ENCODE measurements at places on chromosomes 2 and 18.

- peak; percentile 8 for DNase-seq
These were observed 219.2 kb downstream of the ZNF516 start for GRCh38 chr18:76275727-76276313.

DNA sequence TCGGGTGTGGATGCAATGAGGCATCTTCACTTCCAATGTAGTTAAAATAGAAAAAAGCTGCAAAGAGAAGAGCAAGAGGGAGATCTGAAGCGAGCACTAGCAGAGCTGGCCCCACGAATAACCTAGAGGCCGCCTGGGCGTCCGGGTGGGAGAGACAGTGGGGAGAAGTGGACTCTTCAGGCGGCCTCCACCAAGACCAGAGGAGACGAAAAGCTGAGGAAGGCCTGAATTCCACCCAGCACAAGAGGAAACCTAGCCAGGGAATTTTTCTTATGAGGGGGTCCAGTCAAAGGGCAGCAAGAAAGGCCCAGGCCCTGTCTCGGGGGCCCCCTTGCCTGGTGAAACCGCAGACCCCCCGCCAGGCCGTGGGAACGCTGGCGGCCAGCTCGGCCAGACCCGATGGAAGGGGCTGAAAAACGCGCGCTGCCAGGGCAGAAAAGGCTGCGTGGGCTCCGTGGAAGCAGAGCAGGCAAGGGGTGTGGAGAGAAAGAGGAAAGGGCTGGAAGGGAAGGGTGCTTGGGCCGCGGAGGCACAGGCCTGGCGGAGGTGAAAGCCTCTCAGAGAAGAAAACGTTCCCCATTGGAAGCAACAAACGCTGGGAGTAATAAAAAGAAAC, 69.2 kb downstream of the KCTD1 start:
- DNase-seq = no peak

DNA sequence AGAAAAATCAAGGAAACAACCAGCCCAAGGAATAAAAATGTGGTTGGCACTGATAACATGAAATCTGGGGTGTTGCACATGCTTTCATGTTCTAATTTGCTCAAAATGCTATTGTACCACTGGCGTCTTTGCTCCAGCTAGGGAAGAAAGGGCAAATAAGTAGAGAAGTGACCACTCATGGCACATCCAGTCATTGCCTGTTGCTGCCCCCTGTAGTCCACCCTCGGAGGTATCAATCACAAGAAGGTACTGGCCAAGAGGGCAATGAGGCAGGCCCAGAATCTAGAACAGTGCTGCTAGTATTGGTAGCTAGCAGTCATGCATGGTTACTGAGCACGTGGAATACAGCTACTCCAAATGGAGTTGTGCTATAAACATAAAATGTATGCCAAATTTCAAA, 213.4 kb downstream of the CDCA7 start:
- peak; percentile 27 for DNase-seq

- no peak for DNase-seq
These were observed 14.1 kb upstream of the KLF11 start for GRCh38 chr2:10028988-10029874.

- DNase-seq = no peak
These were observed 155.7 kb downstream of the DTNB start for GRCh38 chr2:25517701-25518100.

DNA sequence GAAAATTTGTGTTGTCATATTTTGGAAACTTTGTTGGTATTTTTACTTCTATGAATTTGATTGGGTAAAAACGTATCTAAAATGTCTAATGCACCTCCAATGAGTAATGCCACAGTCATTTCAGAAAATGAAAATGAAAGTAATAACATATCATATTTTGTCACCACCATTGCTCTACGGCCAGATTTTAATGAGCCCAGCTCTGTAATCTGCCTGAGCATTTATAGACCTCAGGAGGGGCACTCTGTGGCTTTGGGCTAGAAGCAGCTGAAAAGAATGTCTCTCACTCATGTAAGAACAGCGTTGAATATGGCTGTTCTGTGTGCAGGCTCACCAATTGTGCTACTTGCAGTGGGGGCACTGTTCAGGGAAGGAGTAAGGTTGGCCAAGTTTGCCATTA, 32.7 kb upstream of the ABCA12 start:
- no peak for DNase-seq

GRCh38 chr2:231687133-231687852, 21.0 kb upstream of the PTMA start:
- no peak for DNase-seq

DNA sequence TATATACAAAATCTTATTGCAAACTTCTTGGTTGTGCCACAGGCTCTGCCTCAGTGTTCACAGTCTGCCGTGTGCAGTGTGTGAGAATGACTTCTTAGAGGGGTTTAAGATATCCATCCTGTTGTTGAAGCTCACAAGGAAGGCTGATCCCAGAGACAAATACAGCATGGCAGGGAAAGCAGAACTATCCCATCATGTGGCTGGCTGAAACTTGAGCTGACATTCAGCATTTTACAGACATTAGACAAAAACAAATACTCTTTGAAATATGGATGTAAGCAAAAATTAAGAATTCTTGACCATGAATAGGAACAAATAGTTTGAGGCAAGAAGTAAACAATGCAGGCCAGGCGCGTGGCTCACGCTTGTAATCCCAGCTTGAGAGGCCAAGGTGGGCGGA, 12.9 kb upstream of the PUM2 start:
- no peak for DNase-seq

- DNase-seq = no peak
These were observed 30.2 kb downstream of the ITSN2 start for GRCh38 chr2:24330161-24330560.

- no peak for DNase-seq
These were observed 68.1 kb upstream of the HAAO start for GRCh38 chr2:42860319-42861094.

GRCh38 chr18:79935925-79936324, 15.5 kb downstream of the SLC66A2 start:
- DNase-seq = no peak

GRCh38 chr18:25308381-25308780, 43.6 kb downstream of the ZNF521 start:
- no peak for DNase-seq

DNA sequence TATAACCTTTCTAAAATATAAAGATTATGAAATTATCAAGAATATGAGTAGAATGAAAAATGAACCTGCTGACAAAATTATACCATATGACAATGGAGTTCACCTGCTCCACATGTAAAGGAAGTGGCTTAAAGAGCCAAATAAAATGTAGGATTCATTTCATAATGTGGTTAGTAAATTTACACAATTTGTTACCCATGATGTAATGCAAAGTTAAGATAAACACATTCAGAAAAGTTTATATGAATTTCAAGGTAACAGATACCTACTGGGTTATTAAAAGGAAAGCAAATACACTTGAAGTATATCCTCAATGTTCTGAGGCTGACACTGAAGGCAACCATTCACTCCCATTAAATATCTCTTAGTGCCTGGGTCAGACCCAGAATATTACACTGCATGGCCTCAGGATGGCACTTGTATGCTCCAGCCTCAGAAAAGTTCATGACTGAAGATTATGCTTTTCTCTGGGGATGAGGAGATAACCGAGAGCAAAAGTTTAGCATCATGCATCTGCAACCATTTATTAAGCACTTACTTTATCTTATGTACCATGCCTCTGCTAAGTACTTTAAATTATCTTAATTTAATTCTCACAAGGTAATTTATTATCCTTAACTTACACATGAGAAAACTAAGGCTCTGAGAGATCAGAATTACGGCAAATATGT, 6.2 kb downstream of the STRN start:
- DNase-seq = no peak

GRCh38 chr2:159124441-159124911, 156.0 kb downstream of the TANC1 start:
- no peak for DNase-seq

DNA sequence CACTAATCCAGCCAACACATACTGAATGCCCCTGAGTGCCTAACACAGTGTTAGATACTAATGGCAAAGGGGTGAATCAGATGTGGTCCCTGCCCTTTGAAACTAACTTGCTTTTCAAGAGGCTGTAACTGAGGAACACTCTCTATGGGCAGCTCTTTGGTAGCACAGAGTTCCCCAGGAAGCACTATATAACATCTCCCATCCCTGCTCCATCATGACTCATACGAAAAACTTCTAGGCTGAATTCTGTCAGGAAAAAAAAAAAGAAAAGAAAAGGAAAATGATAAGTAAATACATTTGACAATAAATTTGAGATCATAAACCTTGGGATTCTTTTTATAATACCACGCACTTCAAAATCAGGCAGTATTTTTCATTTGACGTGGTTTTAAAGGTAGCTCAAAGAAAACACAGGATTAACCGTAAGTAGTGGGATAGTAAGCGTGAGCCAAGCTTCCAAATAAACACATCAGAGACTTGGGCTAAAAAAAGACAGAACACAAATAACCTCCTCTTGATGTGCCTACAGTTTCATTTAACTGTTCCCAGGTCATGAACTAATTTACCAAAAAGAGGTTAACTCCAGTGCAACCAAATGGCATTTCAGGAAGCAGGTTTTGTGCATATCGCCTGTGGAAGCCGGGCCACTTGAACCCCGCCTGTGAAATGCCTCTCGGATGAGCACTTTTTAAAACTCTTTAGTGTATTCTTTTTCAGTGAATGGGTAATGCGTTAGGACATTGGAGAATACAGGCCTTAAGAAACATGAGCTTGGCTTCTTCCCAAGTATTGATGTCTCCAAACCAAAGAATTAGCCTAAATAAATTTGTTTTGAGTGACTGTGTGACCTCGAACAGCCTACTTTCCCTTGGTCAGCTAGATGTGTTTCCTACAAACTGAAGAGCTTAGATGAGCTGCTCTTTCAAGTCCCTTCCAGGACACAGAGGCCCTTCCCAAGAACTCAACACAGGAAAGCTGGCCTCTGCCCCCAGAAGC, 42.0 kb downstream of the RDH14 start:
- no peak for DNase-seq

DNA sequence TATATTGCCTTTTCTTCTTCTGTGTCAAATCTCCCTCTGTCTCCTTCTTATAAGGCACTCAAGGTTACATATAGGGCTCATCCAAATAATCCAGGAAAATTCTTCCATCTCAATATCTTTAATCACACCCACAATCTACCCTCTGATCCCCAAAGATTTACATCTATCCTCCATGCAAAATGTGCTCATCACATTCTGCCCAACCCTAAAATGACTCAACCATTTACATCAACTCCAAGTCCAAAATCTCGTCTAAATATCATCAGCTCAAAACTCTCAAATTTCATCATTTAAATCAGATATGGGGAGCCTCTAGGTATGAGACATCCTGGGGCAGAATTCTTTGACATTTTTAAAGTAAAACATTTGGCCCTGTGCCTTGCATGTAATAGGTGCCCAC, 1349.8 kb downstream of the SUCLG1 start:
- no peak for DNase-seq

DNA sequence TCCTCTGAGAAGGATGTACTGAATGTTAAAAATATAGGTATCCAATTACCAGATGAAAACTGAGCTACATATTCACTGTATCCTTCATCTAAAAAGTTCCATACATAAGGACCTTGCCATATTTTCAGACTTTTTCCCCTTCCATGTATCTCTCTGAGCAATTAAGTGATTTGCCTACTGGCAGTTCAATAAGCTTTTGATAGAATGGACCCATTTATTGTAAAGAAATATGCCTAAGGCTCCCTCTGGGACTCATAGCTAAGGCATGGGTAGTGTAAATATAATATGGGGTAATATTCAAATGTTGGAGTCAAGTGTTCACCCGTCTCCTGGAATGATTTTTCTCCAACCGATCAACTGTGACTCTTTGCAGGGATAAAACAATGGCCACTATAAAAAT, 135.4 kb upstream of the FSHR start:
- no peak for DNase-seq

DNA sequence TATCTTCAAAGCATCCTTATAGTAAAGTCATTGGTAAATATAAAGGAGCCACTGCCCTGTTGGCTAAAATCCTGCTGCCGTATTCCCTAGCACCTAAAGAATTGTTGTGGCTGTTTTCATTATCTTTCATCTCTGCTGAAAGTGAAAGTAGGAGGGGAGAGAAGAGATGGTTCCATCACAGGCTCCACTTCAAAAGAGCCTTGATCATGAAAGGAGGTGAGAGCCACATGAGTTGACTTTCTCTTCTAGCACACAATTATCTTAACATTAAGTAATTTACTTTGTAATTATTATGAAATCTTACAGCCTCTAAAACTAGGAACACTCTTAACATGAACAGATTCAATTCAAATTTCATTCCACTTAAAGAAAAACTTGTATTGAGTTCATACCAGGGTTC, 1050.9 kb upstream of the LRRTM1 start:
- DNase-seq = no peak

GRCh38 chr18:629269-630150, 27.9 kb upstream of the TYMS start:
- DNase-seq = no peak

DNA sequence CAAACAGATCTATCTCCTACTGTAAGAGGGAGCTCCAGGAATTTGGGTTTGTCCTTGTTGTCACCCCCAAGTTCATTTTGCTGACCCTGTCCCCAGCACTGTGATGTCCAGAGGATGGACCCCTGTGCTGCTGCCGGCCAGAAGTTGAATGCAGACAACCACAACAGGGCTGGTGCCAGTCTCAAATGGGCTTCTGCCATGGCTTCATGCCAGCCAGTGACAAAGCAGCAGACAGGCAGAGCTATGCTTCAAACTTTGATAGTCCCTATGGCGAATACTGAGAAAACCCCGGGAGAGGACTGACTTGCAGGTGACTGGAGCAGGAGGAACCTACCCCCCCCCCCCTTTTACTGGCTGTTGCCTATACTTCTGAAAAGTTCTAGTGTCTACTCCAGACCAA, 3.2 kb downstream of the SMAD7 start:
- peak; percentile 31 for DNase-seq

- peak; percentile 50 for DNase-seq
These were observed 14.1 kb upstream of the ZSWIM2 start for GRCh38 chr2:186862869-186863709.

DNA sequence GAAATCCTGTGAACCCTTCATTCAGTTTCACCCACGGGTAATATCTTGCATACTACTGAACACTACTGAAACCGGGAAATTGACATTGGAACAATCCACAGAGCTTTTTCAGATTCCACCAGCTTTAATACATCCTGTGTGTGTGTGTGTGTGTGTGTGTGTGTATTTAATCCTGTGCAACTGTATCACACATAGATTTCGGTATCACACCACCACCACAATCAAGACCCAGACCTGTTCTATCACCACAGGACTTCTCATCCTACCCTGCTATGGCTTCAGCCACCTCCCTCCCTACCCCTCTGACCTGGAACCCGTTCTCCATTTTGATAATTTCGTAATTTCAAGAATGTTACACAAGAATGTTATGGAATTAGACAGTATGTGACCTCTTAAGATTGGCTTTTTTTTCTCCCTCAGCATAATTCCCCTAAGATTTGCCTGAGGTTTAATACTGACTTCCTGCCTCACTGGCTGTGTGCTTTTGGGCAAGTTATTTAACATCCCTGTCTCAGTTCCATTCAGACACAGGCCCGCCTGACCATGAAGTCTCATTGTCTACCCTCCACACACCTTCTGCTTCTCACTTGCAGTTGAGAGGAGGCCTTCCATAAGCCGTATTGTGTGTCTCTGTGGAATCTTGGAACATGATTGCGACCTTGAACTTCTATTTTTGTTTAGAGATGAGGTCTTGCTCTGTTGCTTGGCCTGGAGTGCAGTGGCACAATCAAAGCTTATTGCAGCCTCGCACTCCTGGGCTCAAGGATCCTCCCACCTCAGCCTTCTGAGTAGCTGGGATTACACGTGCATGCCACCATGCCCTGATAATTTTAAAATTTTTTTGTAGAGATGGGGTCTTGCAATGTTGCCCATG, 14.4 kb upstream of the TMEM131 start:
- no peak for DNase-seq

GRCh38 chr2:66714610-66715009, 279.7 kb downstream of the MEIS1 start:
- no peak for DNase-seq
